ENCODE measurements at places on chromosomes 7 and 10.

DNA sequence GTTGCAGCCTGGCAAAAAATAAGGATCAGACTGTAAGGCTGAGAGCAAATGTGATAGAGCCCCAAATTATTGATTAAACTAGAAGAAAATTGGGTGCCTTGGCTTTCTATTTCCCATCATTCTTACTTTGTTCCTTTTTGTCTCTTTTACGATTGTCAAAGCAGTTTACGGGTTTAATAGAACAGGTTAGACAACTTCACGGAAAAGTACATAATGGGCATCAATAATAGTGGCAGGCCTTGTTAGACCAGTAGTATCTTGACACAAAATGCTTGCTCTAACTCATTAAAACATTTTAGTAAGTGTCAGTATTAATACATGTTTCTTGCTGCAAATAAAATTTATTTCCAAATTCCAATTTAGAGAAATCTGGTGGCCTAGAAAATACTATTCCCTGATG is 14.5 kb upstream of the GGCT start:
- no peak for DNase-seq

DNA sequence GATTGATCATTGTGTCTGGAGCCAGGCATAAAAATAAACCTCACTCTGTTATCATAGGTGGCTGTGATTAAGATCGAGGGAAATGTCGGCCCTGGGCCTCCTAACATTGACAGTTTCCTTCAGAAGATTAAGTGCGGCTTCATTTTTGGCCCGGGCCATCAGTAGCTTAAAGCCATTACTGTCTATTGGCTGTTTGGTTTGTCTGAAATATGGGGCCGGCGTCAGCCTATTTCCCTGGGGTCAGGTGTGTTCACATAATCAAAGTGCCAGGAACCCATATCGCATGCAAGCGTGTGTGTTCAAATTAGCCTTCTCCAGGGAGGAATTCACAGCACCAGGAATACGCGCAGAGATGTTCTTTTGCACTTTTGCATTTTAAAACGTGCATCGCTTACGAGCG is 114.7 kb downstream of the CUX1 start:
- no peak for DNase-seq

DNA sequence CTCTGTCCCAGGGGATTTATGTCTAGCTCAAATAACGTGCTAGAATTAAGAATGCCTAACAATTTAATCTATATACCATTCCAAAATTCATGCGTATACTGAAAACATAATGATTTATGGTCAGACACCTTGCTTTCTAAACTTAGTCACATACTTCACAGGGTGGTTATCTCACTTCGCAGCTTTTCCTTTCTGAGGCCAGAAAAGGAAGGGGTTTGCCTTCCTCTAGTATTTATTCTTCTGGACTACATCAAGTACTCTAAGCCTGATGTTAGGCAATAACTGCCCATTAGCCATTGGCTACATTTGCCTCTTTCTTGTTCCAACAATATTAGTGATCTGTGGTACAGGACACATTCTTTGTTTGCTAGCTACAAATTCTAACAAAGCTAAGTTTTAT is 72.6 kb upstream of the FHIP2A start:
- DNase-seq, result no peak

DNA sequence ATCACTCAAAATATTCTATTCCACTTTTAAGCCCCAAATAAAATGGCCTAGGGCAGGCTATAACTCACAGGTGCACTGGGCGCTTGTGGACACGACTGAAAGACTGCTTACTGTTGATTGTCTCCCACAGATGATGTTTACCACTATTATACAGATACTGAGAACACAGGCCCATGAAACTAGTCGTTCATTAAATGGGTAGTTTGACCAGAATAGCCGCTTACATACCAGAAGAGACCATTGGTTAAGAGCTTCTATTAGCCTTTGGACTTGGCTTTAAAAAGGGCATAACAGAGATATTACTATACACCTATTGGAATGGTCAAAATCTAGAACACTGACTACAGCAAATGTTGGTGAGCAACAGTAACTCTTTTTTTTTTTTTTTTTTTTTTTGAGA is 4.3 kb downstream of the CCDC6 start:
- DNase-seq, result no peak

GRCh38 chr7:2596464-2597272 is 35.1 kb upstream of the TTYH3 start:
- DNase-seq, result no peak

GRCh38 chr7:77825131-77825530 is 26.6 kb downstream of the PHTF2 start:
- no peak for DNase-seq

- no peak for DNase-seq
Measured at GRCh38 chr7:30950197-30950596, 13.6 kb upstream of the GHRHR start.

GRCh38 chr10:55091691-55092328 is 290.8 kb upstream of the PCDH15 start:
- no peak for DNase-seq

DNA sequence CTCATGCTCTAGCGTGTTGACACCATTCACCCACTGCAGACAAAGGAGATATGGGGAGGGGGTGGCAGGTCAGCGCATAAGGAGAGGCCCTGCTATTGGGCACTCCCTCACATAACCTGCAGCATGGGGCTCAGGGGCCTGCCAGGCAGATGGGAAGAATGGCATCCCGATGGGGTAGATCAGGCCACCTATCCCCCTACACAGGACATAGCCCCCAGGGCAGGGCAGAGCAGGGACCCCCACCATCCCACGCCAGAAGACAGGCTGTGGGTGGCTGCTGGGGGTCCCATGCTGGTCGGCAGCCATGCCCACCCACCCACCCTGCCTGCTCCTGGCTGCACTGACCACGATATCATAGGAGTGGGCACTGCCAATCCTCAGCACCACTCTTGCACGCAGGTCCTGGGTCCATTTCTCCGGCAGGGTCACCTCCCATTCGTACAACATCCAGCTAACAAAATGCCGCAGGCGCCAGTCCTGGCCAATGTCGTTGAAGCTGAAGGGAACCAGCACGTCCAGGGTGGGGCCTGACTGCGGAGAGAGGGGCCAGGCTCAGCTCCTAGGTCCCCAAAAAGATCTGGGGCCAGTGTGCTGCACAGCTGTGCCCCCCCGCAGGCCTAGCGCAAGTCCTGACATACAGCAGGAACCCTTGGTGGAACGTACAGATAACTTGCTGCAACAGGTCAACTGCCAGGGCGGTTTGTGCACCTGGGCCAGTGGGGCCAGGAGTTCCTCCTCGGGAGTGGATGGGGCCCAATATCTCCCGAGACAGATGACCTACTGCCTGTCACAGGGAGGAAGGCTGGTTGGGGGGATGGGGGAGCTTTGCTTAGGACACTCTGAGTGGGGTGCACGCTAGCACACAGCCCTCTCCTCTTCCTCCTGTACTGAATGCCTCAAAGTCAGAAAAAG is 45.9 kb upstream of the ZNF479 start:
- DNase-seq, result no peak

DNA sequence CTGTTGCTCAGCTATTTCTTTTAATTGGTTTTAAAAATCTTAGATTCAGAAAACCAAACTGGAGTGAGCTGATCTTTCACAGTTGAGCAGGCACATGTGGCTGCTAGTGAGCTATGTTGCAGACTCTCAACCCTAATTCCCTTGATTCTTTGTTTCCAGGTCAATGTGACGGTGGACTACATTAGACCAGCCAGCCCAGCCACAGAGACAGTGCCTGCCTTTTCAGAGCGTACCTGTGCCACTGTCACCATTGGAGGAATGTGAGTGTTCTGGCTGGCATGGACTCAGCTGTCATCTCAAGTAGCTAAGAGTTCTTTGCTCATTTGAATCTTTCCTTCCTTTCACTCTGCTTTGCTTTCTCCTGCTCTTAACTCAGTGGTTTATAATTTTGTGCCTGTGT is 187.1 kb downstream of the LRRC4 start:
- DNase-seq, result no peak

DNA sequence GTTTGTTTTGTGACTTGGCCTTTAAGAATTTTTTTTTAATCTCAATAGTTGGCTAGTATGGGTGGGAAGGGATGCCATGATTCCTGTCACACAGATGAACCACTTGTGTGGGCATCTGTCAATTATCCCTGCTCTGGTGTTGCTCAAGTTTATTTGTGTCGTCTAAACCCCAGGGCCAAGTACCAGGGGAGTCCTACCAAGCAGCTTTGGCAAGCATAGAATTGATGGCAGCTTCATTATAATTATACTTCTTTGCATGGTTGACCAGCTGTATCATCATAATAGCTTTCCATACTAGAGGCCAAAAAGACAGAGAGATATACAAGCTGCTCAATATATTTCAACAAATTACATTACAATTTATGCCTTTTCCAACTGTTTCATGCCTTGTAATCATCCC is 30.4 kb downstream of the SUGCT start:
- no peak for DNase-seq

GRCh38 chr10:77492368-77492994 is 145.1 kb downstream of the KCNMA1 start:
- no peak for DNase-seq

DNA sequence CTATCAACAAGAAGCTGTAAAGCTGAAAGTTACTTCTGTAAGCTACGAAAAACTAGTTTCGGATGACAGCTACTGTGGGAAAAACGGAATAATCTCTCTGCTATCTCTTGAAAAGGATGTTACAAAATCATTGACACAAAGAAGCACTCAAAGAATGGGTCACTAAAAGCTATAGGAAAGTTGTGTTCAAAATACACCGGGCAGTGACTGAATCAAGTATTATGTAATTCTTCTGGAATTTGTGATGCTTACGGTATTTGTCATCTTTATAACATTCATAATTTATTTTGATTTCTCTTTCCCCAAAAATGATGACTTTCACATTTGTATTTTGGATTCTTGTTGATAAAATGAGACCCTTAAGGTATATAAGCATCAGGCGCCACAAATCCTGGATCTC is 112.1 kb upstream of the KLF6 start:
- no peak for DNase-seq

GRCh38 chr10:73232887-73233286 is 14.2 kb downstream of the DNAJC9 start:
- no peak for DNase-seq

- no peak for DNase-seq
Measured at GRCh38 chr10:119652361-119652730, 1.2 kb downstream of the BAG3 start.

GRCh38 chr7:133853706-133854276 is 273.3 kb upstream of the LRGUK start:
- no peak for DNase-seq

GRCh38 chr10:125691160-125691981 is 8.4 kb upstream of the TEX36 start:
- no peak for DNase-seq

- no peak for DNase-seq
Measured at GRCh38 chr10:115744089-115744488, 528.9 kb downstream of the GFRA1 start.

Measured in stimulated activated CD4-positive, alpha-beta T cell treated with anti-CD3 and anti-CD28 coated beads, Interleukin-1b, Interleukin-23, amount 100 ng/mL, for 1 hour (primary cell).